ENCODE measurements at places on chromosomes 1 and 21.

GRCh38 chr1:91007092-91007491 is 14.7 kb downstream of the ZNF644 start:
- no peaks in the 10 kb centered on the region for H3K4me1 ChIP-seq
- DNase-seq = no peak
- H3K27ac ChIP-seq = no peak overlapping the region
- no peak overlapping the region for H3K4me3 ChIP-seq

GRCh38 chr21:27154451-27155129 is 187.7 kb upstream of the ADAMTS5 start:
- no peaks in the 10 kb centered on the region for H3K36me3 ChIP-seq
- H3K4me1 ChIP-seq = no peaks in the 10 kb centered on the region
- H3K4me3 ChIP-seq = no peak overlapping the region
- no peaks in the 10 kb centered on the region for H3K27me3 ChIP-seq
- no peak for DNase-seq

DNA sequence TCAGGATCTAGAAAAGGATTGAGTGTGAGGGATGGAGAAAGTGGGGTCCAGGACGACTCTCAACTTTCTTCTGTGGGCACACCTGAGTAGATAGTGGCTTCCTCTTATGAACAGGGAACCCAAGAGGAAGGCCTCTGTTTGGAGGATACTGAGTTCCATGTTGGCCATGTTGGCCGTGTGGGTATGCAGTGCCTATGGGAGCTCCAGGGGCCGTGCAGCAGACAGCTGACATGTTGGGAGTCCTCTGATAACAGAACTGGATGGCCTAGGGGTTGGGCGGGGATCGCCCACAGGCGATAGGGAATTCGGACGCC is 43.0 kb downstream of the TMEM53 start:
- peak overlapping the region; percentile 78 for H3K4me3 ChIP-seq
- peaks cover 30% of the 10 kb centered on the region for H3K36me3 ChIP-seq
- H3K4me1 ChIP-seq = no peaks in the 10 kb centered on the region

DNA sequence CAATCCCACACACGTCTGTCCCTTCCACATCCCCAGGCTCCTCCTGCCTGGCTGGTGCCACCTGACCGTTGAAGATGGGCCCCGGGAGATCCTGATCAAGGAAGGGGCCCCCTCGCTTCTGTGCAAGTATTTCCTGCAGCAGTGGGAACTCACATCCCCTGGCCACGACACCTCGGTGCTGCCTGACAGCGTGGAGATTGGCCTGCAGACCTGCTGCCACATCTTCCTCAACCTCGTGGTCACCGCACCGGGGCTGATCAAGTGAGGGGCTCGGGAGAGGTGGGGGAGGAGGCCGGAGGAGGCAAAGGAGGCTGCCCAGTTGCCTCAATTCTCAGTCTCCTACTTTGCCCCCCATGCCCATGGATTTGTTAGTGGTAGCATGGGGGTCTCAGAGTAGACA is 5.6 kb downstream of the NCDN start:
- no peaks in the 10 kb centered on the region for H3K36me3 ChIP-seq
- peaks cover 5% of the 10 kb centered on the region for H3K4me1 ChIP-seq
- H3K27ac ChIP-seq = no peak overlapping the region
- DNase-seq = no peak
- no peak overlapping the region for H3K4me3 ChIP-seq

- H3K27ac ChIP-seq = no peak overlapping the region
- no peak overlapping the region for H3K4me3 ChIP-seq
- H3K36me3 ChIP-seq = no peaks in the 10 kb centered on the region
- H3K27me3 ChIP-seq = no peaks in the 10 kb centered on the region
- no peak for DNase-seq
- no peaks in the 10 kb centered on the region for H3K4me1 ChIP-seq
Observed at GRCh38 chr1:111213412-111213811, 13.0 kb upstream of the DENND2D start.

DNA sequence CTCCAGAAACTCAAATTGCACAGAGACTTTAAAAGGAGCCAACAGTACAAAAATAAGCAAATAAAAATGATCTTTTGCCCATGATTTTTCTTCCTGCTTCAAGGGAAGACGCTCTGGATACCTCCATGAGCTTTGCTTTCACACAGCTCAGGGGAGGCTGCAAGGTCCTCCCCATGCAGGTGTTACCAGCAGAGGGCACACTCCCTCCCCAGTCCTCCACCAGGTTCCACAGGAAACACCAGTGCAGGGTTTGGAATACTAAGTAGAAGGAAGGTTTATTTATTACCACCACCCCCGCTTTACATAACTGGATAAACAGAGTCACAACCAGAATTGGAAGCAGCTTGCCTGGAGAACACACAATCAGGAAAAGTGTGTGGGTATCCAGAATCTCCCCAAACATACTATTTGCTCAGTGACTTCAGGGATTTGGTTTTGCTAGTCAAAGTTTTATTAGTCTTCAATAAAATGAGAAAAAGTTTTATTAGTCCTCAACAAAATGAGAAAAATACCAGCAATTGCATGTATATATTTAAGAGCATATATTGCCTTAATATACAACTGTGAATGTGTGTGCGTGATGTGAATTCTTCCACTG is 37.3 kb downstream of the HSD3B1 start:
- no peak for DNase-seq
- H3K4me3 ChIP-seq = no peak overlapping the region
- H3K27me3 ChIP-seq = no peaks in the 10 kb centered on the region
- H3K4me1 ChIP-seq = no peaks in the 10 kb centered on the region
- H3K27ac ChIP-seq = no peak overlapping the region

All from tibial nerve (tissue), 4 donors.